ENCODE measurements at places on chromosomes 1 and 21. TPM values are rescaled to one million over a fixed set of nuclear protein-coding genes. Genes with fewer than 3 reads are reported as not detected.

LRRC3 gene
- 0.59 TPM for polyA plus RNA-seq

GRCh38 chr1:209302779-209303568 is 280.5 kb upstream of the CAMK1G start:
- DNase-seq: no peak

DMRTA2 gene
- not detected for polyA plus RNA-seq

DNA sequence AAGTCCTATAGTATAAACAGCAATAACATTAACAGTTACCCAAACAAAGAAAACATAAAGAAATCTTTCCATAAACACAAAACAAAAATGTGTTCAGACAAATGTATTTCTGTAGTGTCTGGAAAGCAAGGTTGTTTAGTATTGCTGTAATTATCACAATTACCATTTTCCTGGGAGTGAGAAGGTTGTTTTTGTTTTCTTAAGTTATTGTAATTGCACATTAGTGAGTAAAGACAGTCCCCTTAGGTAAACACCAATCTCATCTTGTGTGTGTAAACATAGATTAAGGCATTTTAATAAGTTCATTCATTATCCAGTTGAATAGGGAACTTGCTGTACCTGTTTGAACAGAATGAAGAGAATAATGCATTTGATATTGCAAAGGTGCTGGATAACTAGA is 356.9 kb upstream of the ADGRL4 start:
- DNase-seq: no peak

SHISA4 gene
- 36.9 TPM for polyA plus RNA-seq

DNA sequence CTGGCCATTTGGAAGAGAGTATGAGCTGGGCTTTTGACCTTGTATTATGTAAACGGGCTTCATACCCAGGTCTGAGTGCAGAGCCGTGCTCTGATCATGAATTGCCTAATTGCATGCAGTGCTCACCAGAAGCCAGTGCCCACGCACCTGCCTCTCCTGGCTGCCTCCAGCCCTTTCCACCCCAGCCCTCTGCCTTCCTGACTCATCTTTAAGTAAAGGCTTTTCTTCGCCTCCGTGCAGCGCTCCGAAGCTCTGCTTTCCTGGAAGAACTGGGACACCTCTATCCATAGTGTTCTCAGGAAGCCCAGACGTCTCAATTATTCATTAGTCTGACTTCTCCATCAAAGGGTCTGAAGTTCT is 413.7 kb downstream of the PTPRU start:
- DNase-seq: no peak

LCK gene
- 0.05 TPM for polyA plus RNA-seq

DNA sequence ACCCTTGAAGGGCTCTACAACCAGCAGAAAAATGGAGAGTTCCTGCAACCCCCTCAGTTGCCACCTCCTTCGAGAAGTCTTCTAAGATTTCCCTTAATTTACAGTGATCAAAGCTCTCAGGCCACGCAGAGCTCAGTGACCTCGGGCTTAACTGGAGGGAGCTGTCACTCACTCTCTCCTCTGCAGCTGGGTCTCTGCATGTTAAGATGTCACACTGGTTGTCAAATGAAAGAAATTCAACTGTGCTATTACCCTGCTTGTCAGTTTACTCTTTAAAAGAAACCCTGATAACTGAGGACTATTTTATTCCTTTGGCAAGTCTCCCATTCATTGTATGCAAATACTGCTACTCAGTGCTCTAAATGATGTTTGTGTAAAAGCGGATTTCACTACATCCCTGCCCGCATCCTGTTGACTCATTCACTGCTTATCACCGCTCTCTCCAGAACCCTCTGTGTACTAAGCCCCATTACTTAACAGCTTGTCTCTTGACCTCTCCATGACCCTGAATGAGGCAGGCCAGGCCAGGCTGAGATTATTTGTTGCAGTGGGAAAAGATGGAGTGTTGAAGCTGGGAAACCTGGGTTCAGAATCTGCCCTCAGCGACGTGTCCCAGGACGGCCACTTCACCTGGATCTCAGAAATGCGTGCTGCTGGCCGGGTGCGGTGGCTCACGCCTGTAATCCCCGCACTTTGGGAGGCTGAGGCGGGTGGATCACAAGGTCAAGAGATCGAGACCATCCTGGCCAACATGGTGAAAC is 13.7 kb downstream of the DHRS3 start:
- DNase-seq: peak; percentile 86

MYOC gene
- 0.05 TPM for polyA plus RNA-seq

IFI44L gene
- polyA plus RNA-seq: 0.28 TPM

- DNase-seq: no peak
Observed at GRCh38 chr1:201728731-201729130, 100.2 kb upstream of the IPO9 start.

CFAP45 gene
- 0.56 TPM for polyA plus RNA-seq

BMP8B gene
- 0.01 TPM for polyA plus RNA-seq

ACKR1 gene
- polyA plus RNA-seq: not detected

GRCh38 chr1:229368347-229368746 is 25.5 kb upstream of the CCSAP start:
- no peak for DNase-seq

DNA sequence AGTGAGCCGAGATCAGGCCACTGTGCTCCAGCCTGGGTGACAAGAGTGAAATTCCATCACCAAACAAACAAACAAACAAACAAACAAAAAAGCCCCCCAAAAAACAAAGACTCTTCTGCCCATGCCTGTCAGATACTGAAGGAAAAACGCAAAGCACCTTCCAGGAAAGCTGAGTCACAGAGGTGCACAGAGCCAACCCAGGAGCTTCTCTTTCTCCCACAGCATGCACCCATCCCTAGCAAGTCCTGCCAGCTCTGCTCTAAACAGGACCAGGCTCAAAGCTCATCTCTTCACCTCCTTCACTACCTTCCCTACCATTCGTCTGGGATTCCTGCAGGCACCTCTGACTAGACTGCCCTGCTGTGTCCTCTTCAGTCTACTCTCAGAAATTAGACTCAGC is 46.5 kb downstream of the ETS2 start:
- no peak for DNase-seq

CLCC1 gene
- 28.7 TPM for polyA plus RNA-seq

GRCh38 chr1:58699011-58699762 is 675 bp downstream of the MYSM1 start:
- no peak for DNase-seq

BCL2L15 gene
- polyA plus RNA-seq: 0.06 TPM

DNA sequence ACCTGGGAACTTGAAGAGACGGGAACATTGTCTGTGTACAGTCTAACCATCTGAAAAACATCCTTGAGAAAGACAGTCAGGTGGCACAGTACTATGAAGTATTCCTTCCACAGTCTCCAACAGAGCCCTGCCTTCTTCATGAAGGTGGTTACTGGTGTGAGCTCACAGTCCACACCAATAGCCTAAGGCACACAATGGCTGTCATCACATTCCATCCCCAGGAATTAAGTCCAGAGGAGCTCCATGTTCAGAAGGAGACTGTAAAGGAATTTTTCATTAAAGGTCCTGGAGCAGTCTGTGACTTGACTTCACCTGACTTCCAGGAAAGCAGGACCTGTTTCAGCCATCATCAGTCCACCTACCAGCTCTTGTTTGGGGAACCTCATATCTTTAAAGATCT is 180.2 kb downstream of the C1orf21 start:
- DNase-seq: no peak

S100A1 gene
- polyA plus RNA-seq: 0.71 TPM

OLIG2 gene
- not detected for polyA plus RNA-seq

- no peak for DNase-seq
Observed at GRCh38 chr1:170664828-170665612, 1.1 kb downstream of the PRRX1 start.

GRCh38 chr1:15322648-15323350 is 75.8 kb downstream of the FHAD1 start:
- no peak for DNase-seq

DNA sequence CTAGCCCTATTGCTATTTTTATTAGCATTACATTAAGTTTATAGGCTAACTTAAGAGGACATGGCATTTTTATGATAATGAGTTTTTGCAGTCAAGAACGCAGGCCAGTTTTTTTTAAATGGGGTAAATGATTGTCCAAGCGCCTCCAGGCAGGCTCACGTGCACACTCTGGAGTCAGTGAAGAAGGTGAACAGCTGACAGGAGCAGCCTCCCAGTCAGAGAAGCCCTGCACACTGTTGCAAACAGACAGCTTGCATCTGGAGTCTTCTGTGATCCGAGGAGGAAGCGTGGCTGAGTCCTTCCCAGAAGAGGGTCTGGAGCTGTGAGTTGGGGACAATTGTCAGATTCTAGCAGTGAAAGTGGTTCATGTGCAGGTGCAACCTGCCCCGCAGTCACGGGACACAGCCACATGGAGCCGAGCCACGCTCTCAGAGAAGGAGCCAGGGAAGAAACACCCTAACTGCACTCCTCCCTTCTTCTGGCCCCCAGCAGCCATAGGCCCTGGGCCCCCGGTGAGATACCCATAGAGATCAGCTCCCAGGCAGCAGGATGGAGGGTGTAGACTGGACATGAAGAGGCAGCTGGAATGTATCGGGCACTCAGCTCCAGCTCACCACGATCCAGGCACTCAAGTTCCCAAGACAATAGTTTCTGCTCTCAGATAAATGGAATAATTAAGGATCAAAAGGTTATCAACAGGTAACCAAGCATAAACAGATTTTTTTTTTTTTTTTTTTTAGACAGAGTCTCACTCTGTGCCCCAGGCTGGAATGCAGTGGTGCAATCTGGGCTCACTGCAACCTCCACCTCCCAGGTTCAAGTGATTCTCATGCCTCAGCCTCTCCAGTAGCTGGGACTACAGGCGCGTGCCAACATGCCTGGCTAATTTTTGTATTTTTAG is 26.4 kb downstream of the CAPN2 start:
- no peak for DNase-seq

WRAP73 gene
- polyA plus RNA-seq: 17.2 TPM

GRCh38 chr21:45721671-45722070 is 78.1 kb downstream of the PCBP3 start:
- DNase-seq: no peak

PIK3C2B gene
- 7.9 TPM for polyA plus RNA-seq

SPRR5 gene
- polyA plus RNA-seq: not detected

TRIM67 gene
- 0.01 TPM for polyA plus RNA-seq

DNA sequence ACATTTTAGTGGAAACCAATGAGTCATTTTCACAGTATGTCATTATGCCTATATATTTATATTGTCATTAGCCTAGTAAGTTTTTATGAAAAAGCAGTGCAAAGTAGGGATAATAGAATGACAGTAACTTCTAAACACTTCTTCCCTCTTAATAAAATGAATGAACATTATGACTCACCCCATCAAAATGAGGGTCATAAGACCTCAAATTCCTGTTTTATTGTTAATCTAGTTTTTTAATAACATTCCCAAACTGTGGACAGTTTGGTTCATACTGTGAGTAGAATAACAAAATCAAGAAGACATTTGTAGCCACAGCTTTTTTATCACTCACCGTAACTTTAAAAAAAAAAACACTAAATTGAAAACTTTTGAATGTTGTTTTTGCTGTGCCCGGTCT is 160.5 kb downstream of the LRRC40 start:
- peak; percentile 73 for DNase-seq

GRCh38 chr1:1470626-1471388 is 758 bp upstream of the ATAD3B start:
- no peak for DNase-seq

DNA sequence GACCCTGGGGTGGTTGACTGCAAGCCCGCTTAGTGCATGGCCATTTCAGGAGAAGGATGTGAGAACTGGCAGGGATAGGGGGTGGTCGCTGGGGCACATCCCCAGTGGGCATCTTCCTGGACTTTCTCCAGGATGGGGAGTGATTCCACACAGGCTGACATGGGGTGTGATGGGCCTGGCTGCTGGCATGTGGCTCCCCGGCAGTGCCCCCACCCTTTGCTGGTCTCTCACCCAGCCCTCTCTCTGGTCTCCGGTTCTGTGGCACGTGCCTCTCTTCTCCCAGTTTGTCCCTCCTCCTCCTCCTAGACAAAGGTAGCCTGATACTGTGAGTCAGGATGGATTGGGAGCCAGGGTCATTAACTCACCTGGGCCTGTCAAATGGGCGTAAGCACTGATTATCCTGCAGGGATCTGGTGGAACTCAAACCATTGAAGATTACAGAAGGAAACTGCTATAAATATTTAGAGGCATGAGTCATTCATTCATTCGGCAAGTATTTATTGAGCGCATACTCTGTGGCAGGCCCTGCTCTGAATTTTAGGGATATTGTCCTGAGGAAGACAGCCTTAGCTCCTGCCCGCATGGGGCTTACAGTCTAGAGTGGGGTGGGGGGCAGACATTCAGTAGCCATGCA is 23.6 kb upstream of the EPS8L3 start:
- no peak for DNase-seq

GRCh38 chr1:1236176-1236763 is 4.2 kb downstream of the B3GALT6 start:
- no peak for DNase-seq

DNA sequence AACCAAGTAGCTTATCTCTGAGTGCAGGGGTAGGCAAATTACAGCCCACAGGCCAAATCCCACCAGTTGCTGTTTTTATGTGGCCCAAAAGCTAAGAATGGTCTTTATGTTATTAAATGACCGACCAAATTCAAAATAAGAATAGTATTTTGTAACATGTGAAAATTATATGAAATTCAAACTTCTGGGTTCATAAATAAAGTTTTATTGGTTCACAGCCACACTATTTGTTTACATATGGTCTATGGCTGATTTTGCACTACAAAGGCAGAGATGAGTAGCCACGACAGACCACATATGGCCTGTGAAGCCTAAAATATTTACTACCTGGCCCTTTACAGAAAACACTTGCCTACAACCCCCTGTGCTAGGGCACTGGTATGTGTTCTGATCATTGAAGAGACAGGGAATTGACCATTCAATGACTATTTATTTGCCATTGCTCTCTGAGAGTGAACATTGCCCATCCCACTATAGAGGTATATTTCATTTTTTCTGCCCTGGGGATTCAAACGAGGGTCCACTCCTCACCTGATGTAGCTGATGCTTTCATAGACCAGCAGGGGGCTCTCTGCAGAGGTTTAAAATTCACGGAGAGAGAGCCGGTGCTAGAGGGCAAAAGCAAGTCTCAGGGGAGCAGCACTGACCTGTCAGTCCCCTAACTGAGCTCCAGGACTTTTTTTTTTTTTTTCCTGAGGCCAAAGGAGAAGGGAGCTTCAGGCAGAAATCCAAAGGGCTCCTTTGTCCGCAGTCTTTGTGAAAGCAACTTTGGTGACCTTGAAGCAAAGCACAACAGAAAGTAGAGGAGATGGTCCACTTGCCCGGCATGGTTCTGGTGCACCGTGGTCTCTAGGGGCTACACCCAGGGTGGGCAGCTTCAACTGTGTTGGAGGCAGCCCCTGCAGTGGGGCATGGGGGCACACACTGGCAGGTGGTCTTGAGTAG is 7.3 kb upstream of the GNL2 start:
- DNase-seq: no peak

NUP210L gene
- not detected for polyA plus RNA-seq

KCNE2 gene
- not detected for polyA plus RNA-seq

DNA sequence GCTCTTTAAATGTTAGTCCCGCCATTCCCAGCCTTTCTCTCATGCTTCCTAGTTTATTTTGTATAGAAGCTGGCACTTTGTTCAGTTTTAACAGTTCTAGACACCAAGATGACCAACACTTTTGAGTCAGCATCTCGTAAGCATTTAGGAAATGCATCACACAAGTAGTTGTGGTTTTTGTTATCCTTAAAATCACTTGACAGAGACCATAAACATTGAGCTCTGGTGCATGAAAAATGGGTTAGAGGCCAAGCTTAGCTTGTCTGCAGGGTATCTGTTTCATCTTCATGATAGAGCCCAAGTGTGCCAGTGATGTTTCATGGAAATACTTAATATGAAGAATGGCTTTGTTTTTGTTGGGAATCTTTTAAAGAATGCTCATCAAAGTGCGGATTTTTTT is 159.7 kb downstream of the DISP1 start:
- DNase-seq: peak; percentile 92

GRCh38 chr1:2970311-2971071 is 50.8 kb upstream of the ACTRT2 start:
- DNase-seq: no peak

Measured in BJ (cell line).